ENCODE measurements at places on chromosomes 5 and 9.

DNA sequence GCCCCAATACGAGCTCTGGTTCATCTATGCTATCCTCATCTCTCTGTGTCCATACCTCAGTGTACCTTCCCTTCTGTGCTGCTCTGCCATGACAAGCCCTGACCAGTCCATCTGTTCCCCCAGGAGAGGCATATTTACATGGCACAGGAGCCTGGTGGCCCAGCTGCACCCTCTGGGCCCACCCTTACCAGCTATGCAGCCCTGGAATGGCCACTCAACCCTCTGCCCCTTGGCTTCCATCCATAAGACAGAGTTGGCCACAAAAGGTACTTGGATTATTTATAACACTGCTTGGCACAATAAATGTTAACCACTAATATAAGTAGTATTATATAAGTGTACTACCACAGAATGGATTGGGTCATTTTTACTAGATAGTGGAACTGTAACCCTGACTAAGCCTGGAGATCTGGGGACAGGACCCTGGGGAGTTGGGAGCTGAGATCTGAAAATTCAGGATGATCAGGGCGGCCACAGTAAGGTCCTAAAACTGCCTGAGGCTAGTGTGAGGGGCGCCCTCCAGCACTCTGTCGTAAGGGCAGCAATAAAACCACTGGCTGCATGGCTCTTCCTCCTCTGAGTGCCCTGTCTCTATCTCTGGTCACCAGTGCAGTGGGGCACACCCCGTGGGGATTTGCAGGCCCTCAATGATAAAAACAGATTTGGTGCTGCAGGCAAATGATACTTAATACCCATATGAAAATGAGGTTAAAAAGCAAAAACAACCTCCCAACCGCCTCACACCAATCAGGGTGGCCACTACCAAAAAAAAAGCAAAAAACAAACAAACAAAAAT is 65.8 kb downstream of the SEMA4D start:
- DNase-seq = no peak

DNA sequence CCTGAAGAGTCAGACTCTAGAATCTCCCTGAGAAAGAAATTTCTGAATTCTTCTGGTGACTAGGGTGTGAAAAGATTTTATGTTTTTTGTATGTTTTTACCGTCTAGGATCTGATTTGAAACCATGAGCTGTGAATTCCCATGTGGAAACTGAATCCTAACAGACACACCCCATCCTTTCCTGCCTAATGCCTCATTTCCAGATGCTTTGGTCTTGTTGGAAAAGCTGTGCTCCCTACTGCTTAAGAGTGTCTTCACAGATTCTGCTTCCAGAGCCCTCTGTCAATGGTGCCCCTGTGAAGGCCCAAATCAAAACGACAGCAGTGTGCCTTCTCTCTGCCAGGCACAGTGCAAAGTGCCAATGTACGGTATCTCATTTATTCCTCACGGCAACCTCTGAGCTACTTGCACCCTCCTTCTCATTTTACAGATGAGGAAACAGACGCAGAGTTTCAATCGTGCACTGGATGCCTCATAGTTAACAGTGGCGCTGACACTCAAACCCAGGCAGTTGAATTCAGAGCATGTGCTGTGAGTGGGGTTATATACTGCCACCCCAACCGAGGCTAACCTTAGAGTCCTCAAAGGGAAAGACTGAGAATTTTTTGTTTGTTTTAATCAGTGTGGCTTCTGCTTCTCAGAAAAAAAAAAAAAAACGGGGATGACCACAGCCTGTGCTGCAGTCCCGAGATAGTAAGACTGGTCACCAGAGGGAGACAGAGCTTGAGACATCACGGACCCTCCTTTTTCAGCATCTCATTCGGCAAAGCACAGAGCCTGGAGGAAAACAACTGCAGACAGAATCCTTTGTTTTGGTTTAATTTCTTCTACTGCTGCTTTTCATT is 188.4 kb downstream of the SNCAIP start:
- DNase-seq = no peak

GRCh38 chr5:143143973-143144372 is 259.5 kb downstream of the NR3C1 start:
- DNase-seq = no peak

DNA sequence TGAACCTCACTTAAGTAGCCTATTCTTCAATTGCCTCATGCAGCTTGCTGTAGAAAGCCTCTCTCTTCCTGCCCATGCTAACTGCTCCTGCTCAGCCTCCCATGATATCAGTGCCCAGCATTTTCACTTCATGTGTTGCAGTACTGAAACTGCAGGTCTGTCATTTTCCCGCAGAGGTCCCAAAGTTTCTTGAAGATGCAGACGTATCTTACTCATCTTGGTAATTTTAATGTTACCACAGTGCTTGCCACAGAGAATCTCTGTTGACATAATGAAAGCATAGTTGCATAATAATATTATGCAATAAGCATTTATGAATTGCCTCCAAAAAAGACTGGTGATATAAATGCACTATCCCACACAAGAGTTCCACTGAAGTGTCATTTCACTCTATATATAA is 561.1 kb upstream of the DAP start:
- no peak for DNase-seq

GRCh38 chr5:63286724-63287123 is 675.5 kb downstream of the HTR1A start:
- no peak for DNase-seq

GRCh38 chr5:72265032-72265877 is 54.8 kb downstream of the MRPS27 start:
- DNase-seq = no peak

DNA sequence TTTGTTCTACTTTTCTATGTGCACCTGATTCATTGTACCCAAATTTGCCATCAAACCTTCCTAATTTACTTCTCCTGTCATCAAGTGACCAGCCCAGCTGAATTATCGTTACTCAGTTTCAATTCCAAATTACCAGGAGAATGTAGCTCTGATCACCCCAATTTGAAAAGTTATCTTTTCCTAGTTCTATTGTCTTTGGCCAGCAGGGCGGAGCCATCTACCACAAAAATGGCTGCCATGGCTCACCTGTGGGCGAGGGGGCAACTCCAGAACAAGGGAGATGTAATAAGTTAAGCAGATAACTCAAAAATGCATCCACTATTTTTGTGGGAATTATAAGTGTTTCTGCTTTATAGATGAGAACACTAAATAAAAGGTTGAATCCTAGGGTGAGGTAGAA is 133.8 kb upstream of the MOCS2 start:
- no peak for DNase-seq

DNA sequence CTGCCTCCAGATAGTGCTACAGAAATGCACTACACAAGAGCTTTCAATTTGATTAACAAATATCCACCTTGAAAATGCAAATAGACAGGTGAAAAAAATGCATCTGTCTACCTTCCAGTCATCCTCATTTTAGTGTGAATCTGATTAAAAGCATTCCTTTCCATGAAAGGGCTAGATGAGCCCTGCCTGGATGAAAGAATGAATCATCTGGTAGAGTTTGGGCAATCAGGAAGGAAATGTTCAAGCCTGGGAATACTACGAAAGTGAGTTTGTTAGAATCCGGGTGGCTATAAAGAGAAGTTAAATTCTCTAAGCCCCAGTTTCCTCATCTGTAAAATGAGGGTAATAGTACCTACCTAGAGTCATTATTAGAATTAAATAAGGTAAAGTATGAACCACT is 142.6 kb downstream of the FAM114A2 start:
- DNase-seq = no peak

GRCh38 chr5:26737348-26738265 is 300.8 kb downstream of the CDH9 start:
- DNase-seq = no peak

GRCh38 chr5:95726811-95727763 is 4.0 kb upstream of the RHOBTB3 start:
- no peak for DNase-seq

GRCh38 chr5:108311682-108312081 is 70.2 kb downstream of the FBXL17 start:
- DNase-seq = no peak

DNA sequence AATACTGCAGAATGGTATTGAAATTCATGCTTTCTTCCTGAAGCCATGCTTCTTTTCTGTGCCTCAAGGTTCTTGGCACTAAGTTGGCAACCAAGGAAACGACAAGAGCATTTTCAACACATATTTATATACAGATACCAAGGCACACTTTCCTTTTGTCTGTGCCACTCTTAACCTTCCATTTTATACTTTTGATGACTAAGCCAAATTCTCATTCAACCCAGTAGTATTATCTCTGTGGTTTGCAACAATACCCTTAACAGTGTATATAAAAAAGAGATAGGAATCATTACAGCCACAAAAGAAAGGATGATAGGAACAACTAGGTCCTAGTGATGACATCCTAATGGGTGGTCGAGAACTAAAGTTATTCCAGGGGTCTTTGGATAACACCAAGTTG is 36.0 kb upstream of the TYRP1 start:
- no peak for DNase-seq

DNA sequence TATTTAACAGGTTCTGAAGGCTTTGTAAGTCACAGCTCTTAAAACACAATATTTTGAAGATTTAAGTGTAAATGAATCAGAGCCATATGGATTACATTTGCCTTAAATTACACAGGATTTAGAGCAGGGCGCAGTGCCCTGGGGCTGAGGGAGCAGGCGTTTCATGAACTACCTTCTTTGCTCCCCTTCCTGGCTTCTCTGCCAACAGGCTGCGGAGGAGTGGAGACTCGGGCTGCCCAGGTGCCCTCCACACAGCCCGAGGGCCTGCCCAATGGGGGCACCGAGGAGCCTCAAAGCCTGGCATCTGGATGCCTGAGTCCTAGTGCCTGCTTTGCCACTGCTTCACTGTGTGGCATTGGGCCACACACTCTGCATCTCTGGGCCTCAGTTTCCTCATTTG is 90.6 kb upstream of the HAND1 start:
- no peak for DNase-seq

DNA sequence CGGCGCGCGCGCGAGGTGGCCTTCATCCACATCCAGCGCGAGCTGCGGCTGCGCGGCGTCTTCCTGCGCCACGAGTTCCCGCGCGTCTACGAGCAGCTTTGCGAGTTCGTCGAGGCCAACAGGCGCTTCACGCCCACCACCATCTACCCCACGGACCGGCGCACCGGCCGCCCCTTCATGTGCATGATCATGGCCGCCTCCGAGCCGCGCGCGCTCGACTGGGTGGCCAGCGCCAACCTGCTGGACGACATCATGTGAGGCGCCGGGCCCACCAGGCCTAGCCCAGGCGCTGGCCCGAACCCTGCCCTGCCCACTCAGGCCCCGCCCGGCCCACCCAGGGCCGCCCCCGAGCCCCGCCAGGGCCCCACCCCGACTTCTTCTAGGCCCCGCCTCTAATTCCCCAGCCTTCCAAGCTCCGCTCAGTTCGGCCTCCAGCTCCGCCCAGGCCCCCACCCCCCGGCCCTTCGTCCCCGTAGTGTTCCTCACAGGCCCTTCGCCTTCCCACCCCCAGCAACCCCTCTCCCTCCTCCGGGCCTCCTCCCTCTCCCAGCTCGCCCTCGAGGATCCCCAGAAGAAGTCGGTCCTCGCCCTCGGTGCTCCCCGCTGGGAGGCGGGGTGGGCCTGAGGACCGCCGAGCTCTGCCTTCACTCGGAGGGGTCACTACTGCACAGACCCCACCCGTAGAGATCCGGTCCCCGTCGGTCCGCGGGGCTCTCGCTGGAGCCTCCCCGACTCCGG is 2.0 kb upstream of the PHPT1 start:
- no peak for DNase-seq

- DNase-seq = no peak
These were observed 25.4 kb downstream of the SOX30 start for GRCh38 chr5:157626831-157627230.

GRCh38 chr5:38789134-38789533 is 56.7 kb upstream of the OSMR start:
- DNase-seq = no peak

DNA sequence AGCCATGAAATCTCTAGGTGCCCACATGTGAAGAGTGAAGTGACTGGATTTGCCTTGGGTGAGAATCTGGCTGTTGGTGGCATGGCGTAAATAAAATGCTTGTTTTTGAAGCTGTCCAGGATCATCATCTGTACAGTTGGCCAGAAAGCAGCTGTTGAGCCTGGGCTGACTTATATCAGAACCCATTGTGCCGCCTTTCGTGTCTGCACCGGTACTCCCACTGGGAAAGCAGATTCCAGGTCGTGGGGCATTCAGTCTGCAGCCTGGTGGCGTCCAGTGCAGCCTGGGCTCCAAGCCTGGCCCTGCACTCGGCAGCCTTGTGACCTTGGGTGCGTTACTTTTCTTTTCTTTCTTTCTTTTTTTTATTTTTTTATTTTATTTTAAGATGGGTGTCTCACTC is 27.8 kb downstream of the PRRC2B start:
- DNase-seq = no peak

GRCh38 chr9:133162861-133163503 is 732 bp downstream of the GBGT1 start:
- no peak for DNase-seq

- DNase-seq = no peak
These were observed 53.0 kb upstream of the RUSC2 start for GRCh38 chr9:35436933-35437332.

DNA sequence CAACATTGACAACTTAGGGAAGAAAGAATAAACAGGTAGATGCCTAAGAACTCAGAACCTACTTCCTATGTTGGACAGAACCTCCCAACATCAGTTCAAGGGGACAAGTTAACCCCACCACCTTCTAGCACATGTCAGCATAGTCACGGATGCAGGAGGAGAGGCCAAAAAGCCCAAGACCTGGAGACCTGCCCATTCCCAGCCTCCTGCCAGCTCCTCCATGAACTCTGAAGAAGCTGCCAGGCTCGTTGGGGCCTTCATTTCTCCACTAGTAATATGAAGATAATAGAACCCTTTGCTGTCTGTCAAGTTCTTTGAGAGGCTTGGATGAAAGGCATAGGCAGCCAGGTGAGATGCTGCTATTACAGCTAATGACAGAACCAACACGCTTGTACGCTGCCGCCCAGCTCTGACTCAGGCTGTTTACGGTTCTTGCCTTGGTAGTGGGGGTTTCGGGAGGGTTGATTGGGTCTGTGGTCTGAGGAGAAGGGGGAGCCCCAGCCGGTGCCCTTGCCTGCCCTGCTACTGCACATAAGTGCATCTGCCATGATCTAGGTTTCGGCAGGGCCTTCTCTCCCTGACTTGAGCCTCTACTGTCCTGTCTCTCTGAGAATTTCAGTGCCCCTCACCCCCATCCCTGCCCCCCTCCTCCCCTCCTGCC is 82.2 kb downstream of the NRG2 start:
- DNase-seq = no peak

All from breast epithelium (tissue), 4 donors.